H1 (cell line): ENCODE measurements at places on chromosomes 12 and 14. TPM values are rescaled to one million over a fixed set of nuclear protein-coding genes. Genes with fewer than 3 reads are reported as not detected.
A peak's percentile ranks its signal among the peaks of the same experiment; 100 is the strongest.

GUCY2C gene
- 2.5 and 3.2 TPM in 2 replicates for total RNA-seq

CACNB3 gene
- total RNA-seq = 12.5 and 16.9 TPM in 2 replicates

SCN8A gene
- total RNA-seq = 10.7 and 12.0 TPM in 2 replicates

NUDT14 gene
- total RNA-seq = 33.3 and 33.6 TPM in 2 replicates

ITGA7 gene
- 76.4 and 86.1 TPM in 2 replicates for total RNA-seq

KLRB1 gene
- total RNA-seq = not detected in 2 replicates

BORCS5 gene
- 15.4 and 17.4 TPM in 2 replicates for total RNA-seq

OR11H6 gene
- not detected in 2 replicates for total RNA-seq

KRT75 gene
- not detected in 2 replicates for total RNA-seq

MEG3 gene
- total RNA-seq = 1.1 and 1.3 TPM in 2 replicates

ADGRD1 gene
- 0.48 and 1.3 TPM in 2 replicates for total RNA-seq

CLEC4A gene
- 0.41 TPM in 1 of 2 replicates, not detected in the other for total RNA-seq

CMTM5 gene
- not detected in 2 replicates for total RNA-seq

RAD51AP1 gene
- 42.4 and 48.3 TPM in 2 replicates for total RNA-seq

GRCh38 chr14:36655963-36656686, 5.5 kb upstream of the PAX9 start:
- no peak for DNase-seq

- no peak for DNase-seq
These were observed 258.6 kb downstream of the MSRB3 start for GRCh38 chr12:65536876-65537681.

DNA sequence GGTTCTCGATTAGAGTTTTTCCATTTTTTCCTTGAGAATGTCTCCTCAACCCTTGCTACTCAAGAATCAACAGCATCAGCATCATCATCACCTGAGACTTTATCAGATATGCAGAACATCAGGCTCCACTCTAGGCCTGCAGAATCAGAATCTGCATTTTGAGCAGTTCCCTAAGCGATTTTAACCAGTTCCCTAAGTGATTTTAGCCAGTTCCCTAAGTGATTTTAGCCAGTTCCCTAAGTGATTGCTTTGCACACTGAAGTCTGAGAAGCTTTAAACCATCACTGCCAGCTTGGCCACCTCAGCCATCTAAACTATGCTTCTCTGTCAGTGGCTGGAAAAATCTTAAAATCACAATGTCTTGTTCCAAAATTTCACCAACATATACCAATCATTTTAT, 29.4 kb upstream of the SLC38A1 start:
- DNase-seq = no peak

GRCh38 chr14:92646952-92647796, 101.3 kb downstream of the LGMN start:
- no peak for DNase-seq

- DNase-seq = no peak
These were observed 26.4 kb downstream of the KCNA5 start for GRCh38 chr12:5070090-5070489.

DNA sequence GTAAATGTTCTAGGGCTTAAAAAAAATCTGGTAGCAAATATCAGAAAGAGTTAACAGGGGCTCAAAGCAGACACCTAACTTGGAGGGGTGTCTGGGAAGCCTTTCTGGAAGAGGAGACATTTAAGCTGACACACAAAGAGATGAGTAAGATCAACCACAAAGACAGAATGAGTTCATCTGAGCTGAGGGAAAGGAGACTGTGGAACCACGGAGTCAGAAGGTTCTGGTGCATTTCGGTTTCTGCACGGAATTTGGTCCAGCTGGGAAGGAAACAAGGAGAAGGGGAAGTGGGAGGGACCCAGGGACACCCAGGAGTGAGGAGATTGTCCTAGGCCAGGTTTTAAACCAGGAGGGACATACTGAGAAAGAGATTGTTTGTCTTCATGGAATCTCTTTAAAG, 161.1 kb downstream of the PHETA1 start:
- no peak for DNase-seq

DNA sequence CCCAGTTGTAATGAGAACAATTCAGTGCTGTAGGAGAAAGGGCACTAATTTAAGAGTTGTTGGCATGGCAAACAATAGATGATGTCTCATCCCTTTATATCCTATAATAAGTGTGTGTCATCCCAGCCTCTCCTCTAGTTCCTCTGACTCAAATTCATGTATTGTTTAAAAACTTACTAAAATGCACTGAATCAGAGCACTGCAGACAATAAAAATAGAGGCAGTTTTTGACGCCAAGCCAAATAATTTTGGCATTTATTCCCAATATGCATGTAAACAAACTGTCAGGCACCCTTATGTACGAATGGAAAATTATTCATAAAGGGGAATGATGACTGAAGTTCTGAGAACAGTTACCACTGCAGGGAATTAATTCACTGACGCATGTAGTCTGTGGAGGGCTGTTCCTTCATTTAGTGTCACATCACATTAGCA, 57.9 kb upstream of the TMX1 start:
- DNase-seq = no peak

GRCh38 chr14:77123381-77124325, 17.9 kb downstream of the ZDHHC22 start:
- no peak for DNase-seq

GRCh38 chr12:41121374-41121773, 66.7 kb upstream of the PDZRN4 start:
- no peak for DNase-seq

DNA sequence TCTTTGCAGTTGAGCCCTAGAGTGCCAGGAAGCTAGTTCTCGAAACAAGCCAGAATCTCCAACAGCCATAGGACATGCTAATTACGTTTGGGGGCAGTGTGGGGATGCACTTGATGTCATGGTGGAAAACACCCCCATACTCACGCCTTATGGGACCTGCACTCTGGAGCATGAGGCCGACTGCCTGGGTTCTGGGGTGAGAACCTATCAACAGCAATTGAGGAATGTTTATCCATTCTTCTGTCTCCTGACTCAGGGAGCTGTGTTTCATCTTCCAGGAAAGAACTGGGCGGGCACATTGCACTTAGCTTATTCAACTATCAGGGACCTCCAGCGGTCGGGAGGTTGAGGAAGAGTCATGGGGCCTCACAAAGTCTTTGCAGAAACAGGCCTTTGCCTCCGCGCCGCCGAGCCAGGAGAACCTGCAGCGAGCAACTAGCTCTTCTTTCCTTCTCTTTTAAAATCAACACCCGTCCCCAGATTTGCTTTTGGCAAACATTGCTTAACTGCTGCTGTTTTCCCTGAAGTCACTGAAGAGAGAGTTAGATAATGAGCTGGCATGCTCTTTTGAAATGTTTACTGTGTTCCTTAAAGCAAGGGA, 226.1 kb upstream of the DIO3 start:
- DNase-seq = no peak

GRCh38 chr14:43790681-43791080, 716.4 kb downstream of the FSCB start:
- DNase-seq = no peak

DNA sequence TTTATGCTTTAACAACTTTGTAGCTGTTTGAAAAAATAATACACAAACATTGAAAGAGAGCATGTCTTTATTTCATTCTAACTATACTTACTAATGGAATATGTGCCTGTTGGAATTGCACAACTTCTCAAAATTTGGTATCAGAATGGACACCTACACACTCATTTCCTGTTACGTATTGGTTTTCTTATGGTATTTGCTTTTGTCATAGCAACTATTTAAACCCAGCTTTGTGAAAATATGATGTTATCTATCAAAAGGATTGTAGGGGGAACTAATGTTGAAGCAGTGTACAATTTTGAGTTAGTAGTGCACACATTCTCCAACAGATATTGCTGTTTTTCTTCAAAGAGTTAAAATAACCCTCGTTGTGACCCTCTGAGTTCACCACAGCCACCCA, 52.6 kb downstream of the RBMS2 start:
- no peak for DNase-seq

GRCh38 chr12:27733052-27733656, 22.5 kb downstream of the MRPS35 start:
- no peak for DNase-seq

DNA sequence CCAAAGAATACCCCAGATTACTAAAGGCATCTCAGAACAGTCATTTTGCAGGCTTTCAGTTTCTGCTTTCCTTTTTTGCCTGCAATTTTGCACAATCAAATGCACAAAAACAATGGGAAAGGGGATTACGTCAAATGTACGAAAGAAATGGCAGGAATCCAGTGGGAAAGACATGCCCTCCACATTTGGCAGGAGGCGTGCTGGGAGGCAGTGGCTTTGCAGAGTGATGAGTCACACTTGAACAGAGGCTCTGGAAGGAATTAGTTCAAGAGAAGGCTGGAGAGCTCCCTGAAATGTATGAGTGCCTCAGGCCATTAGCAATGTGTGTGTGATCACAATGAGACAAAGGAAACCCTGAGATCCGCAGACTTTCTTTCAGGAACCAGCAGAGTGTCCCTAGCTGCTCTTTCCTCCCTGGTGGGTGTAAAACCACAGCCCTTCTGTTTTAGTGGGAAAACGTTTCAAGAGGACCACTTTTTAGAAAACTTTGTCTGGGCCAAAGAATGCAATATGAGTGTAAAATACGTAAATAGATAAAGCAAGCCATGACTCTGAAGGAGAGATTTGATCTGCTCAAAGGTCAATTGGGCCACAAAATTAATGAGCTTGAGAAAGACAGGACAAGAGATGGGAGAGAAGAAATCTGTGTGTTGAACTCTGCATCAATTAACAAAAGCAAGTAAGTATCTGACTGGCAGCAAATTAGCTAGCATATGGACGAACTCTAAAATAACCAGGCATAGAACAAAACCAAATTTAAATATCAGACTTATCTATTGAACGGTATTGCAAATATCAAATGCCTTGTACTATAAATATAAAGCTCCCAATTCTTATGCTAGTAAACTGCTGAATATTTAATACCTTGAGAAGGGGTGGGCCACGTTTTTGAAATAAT, 155.4 kb upstream of the PDE3A start:
- peak; percentile 54 for DNase-seq

DNA sequence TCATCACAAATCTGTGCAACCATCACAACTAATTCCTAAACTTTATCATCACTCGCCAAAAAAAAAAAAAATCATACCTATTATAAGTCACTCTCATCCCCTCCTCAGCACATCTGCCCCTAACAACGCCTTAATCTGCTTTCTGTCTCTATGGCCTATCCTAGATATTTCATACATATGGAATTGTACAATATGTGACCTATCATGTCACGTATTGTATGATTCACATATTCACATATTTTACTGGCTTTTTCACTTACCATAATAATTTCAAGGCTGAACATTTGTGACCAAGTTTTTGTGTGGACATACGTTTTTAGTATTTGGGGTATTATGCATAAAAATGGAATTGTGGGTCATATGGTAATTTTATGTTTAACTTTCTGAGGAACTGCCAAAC, 400.7 kb downstream of the DAD1 start:
- no peak for DNase-seq

DNA sequence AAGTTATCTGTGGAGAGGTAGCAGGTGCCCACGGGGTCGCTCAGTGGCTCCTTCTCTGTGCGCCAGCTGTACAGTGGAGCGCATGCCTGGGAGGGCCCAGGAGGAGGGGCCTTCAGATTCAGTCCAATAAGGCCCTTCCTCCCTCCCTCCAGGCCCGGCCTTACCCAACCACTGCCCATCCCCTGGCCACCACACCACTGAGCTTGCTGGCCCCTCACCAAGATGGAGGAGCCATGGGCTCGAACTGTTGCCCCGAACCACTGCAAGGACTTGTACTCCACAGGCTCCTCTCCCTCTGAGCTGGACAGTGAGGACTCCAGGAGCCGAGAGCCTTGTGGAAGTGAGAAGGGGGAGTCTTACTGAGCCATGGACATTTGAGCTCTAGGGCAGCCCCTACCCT, 9.8 kb downstream of the ITGA5 start:
- DNase-seq = no peak

DNA sequence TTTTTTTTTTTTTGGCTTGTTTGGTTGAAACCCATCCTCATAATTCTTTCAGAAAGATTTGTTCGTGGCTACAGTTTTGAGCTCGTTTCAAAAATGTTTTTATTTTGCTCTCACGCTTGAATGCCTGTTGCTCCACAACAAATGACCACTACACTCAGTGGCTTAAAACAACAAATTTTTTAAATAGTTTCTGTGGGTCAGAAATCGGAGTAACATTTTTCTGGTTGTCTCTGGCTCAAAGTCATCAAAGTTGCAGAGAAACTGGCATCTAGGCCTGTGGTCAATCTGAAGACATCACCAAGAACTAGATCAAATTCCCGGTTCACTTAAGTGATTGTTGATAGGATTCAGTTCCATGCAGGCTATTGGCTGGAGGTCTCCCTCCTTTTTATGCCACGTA, 560.0 kb downstream of the SNAPC1 start:
- no peak for DNase-seq

GRCh38 chr14:106107703-106108102, 581.3 kb downstream of the TMEM121 start:
- no peak for DNase-seq

DNA sequence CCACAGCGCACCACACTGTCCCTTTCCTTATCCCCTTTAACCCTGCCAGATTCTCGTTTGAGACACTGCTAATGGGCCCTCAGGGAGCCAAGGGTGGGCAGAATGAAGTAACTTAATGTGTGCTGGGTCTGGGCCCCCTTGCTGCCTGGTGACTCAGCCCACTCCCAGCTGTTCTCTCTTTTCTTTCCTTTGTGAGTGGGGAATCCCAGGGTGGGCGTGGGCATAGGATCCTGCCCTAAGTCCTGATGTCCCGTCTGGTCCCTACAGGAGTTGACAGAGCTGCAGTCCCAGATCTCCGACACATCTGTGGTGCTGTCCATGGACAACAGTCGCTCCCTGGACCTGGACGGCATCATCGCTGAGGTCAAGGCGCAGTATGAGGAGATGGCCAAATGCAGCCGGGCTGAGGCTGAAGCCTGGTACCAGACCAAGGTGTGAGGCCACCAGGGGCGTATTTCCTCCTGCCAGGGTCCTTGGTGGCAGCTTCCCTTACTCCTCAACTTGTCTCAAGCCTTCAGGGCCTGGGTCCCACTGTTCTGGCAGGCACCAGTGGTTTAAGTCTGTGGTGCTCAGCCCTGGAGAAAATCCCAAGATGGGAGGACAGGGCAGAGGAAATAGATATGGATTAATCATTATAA, 8.3 kb downstream of the KRT7 start:
- DNase-seq = no peak

- DNase-seq = no peak
These were observed 308.2 kb downstream of the EMP1 start for GRCh38 chr12:13504736-13505135.

GRCh38 chr14:106843386-106843785, 1317.0 kb downstream of the TMEM121 start:
- DNase-seq = no peak

DNA sequence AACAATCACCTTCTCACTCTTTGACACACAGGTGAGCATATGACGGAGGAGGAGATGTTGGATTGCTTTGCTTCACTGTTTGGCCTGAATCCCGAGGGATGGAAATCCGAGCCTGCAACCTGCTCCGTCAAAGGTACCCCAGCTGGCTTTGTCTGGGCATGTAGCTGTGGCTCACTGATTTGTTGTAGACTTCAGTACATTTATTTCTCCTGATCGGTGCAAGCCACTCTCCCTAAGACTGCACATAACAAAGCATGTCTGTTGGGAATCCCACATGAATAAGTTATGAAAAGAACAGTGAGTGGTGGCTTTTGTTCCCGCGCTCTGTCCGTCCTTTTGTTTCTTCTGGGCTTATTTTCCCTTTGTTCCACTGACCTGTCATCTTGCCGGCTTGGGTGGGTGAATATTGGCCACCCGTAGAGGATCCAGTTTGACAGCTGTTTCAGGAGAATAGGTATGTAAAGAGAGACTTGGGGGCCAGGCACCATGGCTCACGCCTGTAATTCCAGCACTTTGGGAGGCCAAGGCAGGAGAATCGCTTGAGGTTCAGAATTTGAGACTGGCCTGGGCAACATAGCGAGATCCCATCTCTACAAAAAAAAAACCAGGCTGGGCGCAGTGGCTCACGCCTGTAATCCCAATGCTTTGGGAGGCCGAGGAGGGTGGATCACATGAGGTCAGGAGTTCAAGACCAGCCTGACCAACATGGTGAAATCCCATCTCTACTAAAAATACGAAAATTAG, 20.0 kb upstream of the BCL7A start:
- no peak for DNase-seq
